ENCODE measurements at places on chromosomes 4 and X.

DNA sequence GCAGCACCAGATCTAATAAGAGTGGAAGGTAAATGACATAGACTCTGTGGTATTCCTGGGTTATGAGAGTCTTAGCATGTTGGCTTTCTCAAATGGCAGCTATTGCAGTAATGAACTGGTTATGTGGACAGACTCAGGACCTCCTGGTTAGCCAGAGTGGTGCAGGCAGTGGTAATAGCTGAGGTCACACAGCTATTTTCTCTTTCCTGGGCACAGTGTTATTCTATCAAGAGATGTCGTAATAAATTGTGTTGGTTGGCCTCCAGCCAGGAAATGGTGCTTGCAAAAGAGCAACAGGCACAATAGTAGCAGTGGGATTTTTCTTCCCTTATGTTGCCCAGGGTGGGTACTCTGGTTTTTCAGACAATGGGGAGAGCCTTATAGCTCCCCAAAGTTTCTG, 279.2 kb upstream of the FGF16 start:
- no peak for DNase-seq

- no peak for DNase-seq
Observed at GRCh38 chr4:189773909-189774308, 166.8 kb upstream of the FRG1 start.

DNA sequence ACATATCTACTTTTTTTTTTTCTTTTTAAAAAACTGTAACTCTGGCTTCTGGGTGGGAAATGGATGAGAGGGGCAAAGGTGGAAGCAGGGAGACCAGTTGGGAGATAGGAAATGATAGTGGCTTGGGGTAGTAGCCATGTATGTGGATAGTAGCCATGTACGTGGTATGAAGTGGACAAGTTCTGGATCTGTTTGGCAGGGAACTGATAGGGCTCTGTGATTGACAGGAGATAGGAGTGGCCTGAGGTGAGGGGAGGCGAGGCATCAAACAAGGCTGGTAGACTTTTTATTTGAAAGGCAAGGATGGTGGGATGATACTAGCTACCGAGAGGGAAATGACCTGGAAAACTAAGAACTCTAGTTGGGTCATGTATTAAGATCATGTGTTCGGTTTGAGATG, 117.8 kb downstream of the AFF1 start:
- DNase-seq, result no peak

DNA sequence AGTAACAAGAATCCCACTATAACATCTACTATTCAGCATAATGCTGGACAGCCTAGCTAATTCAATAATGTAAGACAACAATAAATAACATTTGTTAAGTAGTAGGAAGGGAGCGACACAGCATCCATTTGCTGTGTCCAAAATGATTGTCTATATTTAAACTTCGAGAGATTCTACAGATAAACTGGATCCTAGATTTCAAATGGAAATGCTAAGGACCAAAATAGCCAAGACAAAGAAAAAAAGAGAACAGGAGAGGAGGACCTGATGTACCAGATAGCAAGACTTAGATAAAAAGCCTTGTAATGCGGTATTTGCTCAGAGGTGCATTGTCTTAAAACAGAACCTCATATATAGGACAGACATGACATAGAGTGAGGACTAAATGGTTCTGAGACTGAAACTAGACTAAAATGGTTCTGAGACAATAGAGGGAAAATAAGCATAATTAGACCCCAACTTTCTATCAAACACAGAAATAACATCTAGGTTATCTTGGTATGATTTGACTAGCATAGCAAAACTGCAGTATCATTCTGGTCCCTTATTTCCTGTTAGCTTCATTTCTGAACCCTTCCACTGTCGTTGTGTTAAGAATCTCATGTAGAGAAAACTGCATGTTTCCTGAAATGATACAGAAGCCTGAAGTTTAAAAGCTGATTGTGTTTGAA, 3.8 kb downstream of the HPGDS start:
- no peak for DNase-seq

DNA sequence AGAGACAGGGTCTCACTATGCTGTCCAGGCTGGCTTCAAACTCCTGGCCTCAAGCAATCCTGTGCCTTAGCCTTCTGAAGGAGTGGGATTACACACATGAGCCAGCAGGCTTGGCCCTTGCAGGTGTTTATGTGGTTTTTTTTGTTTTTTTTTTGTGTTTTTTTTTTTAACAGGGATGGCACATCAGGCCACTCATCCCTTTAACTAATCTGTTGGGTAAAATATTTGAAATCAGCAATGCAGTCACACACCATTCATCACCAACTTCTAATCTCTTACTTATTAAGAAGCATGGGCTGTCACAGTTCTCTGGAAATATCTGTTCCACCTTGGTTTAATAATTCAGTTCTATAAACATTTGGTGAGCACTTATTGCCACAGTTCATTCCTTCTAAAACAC, 12.3 kb downstream of the CCDC160 start:
- DNase-seq, result no peak

GRCh38 chr4:87014284-87014782, 79.5 kb downstream of the AFF1 start:
- no peak for DNase-seq

DNA sequence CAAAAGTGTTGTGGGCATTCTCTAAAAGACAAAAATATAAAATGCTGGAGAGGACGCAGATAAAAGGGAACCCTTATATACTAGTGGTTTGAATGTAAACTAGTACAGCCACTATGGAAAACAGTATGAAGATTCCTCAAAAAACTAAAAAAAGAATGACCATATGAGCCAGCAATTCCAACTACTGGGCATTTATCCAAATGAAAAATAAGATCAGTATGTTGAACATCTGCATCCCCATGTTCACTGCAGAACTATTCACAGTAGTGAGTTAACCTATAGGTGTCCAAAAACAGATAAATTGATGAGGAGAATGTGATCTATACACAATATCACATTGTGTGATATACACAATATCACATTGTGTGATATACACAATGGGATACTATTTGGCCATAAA, 1615.3 kb downstream of the PCDH18 start:
- DNase-seq, result no peak

DNA sequence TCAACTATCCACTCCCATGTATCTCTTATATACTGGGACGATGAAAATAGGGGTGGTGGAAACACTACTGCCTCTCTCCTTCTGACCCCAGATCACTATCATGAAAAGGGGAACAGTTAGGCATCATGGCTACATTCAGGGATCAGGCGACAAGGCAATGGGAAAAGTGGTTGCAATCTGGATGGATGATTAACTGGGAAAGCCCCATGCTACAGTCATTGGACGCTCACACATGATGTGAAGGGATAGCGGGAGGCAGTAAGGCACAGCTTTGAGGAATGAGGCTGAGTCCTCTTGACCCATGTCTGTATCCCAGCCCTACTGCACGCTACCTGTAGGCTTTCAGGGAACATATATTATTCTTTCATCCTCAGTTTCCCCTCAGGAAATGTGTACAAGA, 10.2 kb downstream of the GASK1B start:
- no peak for DNase-seq

DNA sequence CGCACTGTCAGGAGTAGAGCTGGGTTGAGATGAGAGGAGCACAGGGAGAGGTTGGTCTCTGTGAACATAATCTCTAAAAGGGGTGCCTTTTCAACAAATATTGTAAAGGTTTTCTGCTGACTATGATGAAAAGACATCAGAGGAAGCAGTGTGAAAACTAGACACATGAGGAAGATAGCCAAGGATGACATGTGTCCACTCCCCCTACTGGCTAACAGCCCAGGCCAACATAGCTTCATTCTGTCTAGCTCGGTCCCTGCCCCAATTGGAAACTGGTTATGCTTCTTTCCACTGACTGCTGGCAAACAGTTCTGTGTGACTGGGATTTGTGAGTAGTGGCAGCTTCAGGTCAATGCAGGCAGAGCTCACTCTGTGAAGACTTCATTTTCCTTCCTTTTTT, 115.4 kb upstream of the ESX1 start:
- DNase-seq, result no peak

DNA sequence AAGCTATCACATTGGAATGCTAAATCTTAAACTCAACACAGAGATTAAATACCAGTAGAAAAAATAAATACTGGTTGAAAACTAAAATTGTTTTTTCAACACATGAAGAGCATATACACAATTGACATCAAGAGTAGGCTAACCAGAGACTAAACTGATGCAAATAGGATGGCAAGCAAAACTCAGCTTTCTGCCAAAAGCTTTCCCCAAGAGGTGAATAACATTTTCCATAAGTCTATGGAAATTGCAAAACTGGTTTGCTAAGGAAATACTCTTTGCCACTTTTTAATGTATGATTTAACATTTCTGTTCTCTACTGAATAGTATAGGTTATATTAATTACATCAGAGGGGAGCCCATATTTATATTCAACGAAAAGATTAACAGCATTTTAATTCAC, 23.8 kb downstream of the IQCM start:
- DNase-seq, result no peak

GRCh38 chr4:139020384-139020783, 4.8 kb downstream of the NOCT start:
- DNase-seq, result no peak

GRCh38 chr4:123785538-123785937, 388.9 kb downstream of the SPRY1 start:
- no peak for DNase-seq

- DNase-seq, result no peak
Observed at GRCh38 chr4:131316086-131316485, 1833.0 kb upstream of the PCDH10 start.

GRCh38 chr4:61605984-61606383, 405.9 kb downstream of the ADGRL3 start:
- DNase-seq, result no peak

GRCh38 chr4:128958194-128958593, 135.1 kb downstream of the SCLT1 start:
- no peak for DNase-seq

- DNase-seq, result no peak
Observed at GRCh38 chr4:85715991-85716737, 241.2 kb downstream of the ARHGAP24 start.

DNA sequence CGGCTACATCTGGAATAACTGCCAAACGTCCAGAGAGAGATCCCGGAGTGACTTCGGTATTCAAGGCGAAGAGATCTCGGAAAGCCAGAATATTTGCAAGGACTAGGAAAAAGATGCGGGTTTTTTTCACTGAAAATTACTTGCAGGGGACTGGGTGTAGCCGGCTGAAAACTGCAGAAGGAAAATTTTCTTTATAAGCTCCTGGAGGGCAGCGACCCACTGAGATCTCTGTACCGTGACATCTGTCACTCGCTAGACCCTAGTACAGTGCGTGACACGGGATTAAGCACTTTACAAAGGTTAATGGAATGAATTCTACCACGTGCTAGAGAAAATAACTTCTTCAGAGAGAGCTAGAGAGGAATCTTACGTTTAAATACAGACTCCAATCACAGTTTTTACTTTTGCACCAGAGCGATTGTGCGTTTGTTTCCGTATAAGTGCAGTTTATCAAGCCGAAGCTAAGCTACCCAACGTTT, 1.1 kb upstream of the LCORL start:
- DNase-seq, result no peak

GRCh38 chr4:140363558-140363957, 9.9 kb upstream of the SCOC start:
- no peak for DNase-seq

- DNase-seq, result no peak
Observed at GRCh38 chrX:69298466-69299140, 133.3 kb upstream of the PJA1 start.

DNA sequence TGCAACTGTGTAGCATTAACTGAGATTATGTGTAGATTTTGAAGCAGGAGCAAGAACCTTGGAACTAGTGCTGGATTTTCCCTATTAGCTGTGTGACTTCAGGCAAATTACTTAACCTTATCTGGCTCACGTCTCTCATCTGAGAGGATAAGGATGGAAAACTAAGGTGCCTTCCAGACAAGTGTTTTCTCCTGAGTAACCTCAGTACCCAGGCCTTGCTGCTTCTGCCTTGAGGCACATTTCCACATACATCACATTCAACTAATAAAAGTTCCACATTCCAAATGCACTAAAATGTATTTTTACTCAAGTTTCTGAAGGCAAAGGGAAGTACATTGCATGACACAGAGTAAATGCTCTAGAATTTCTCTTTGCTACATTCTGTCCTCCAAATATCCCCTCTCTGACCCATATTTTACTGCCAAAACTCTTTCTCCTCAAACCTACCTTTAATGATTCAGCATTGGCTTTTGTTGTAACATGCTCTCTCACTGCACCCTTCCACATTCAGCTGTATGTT, 195.4 kb upstream of the ADGRL3 start:
- no peak for DNase-seq

All from activated CD4-positive, alpha-beta T cell treated with anti-CD3 and anti-CD28 coated beads for 1 hour (primary cell).